ENCODE measurements at places on chromosomes 6 and 20.

DNA sequence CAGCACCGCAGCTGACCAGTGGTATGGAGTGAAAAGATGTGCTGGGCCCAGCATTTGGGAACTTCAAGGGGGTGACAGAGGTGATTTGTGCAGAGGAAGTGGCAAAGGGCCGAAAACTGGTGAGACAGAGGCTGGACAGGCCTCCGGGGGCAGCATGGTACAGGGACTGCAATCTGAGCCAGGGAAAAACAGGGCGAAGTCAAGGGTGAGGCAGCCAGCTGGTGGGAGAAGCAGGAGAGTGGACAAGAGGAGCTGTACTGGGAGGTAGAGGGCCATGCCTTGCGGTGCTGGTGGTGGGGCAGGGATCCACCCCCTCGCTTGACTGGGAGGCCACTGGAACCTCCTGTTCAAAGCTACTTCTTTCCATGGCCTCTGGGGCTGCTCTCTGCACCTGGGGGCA is 7.3 kb upstream of the GFRA4 start:
- no peak for DNase-seq

- DNase-seq, result no peak
Measured at GRCh38 chr6:122323361-122323760, 76.1 kb upstream of the HSF2 start.

DNA sequence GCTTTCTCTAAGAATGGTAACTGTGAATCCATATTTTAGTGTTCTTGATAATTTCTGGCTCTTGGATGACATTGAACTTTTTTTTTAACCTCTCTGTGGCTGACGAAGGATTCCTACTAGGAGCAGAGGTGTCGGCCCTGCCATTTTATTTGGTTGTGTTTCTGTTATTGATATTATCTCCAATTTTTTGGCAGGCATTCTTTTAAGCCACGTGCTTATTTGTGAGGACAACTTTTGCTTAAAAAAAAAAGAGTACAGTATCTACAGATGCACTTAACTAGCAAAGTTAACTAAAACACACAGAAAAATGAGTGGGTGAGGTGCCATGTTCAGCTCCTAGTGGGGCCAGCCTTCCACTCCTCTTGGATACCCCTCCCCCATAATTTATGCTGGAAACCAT is 1.1 kb downstream of the FANCE start:
- no peak for DNase-seq

GRCh38 chr6:14589175-14589574 is 471.6 kb downstream of the CD83 start:
- DNase-seq, result no peak

- no peak for DNase-seq
Measured at GRCh38 chr20:46959081-46959692, 64.5 kb downstream of the EYA2 start.

Measured in muscle of arm (tissue), 14 donors.